Spleen (tissue), 13 donors: ENCODE measurements at places on chromosomes 1 and 21. TPM values are rescaled to one million over a fixed set of nuclear protein-coding genes. Genes with fewer than 3 reads are reported as not detected.

DNA sequence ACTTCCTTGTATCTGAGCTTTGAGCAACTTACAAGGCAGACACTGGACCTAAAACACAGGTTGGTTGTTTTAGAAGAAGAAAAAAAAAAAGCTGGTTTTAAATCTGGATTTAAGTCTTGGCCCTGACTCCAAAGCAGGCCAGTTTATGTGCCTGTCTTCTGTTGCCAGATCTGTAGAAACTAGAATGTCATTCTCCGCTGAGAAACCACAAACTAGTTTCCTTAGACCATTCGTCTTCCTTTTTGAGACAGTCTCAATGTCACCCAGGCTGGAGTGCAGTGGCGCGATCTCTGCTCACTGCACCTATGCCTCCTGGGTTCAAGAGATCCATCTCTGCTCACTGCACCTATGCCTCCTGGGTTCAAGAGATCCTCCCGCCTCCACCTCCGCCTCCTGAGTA lies 33.9 kb downstream of the APP start:
- no peaks in the 10 kb centered on the region for H3K27me3 ChIP-seq
- H3K4me1 ChIP-seq: no peaks in the 10 kb centered on the region
- H3K27ac ChIP-seq: no peak overlapping the region
- no peak overlapping the region for H3K4me3 ChIP-seq

- no peaks in the 10 kb centered on the region for H3K27me3 ChIP-seq
- no peaks in the 10 kb centered on the region for H3K4me1 ChIP-seq
- no peak for DNase-seq
- H3K4me3 ChIP-seq: no peak overlapping the region
These were observed 466.5 kb upstream of the DEPDC1 start for GRCh38 chr1:68963353-68963752.

GRCh38 chr1:115666702-115667101 lies 24.9 kb downstream of the VANGL1 start:
- H3K4me1 ChIP-seq: no peaks in the 10 kb centered on the region
- no peak overlapping the region for H3K27ac ChIP-seq
- no peak for DNase-seq
- H3K4me3 ChIP-seq: no peak overlapping the region
- no peaks in the 10 kb centered on the region for H3K27me3 ChIP-seq
- peaks cover 9% of the 10 kb centered on the region for H3K36me3 ChIP-seq

DNA sequence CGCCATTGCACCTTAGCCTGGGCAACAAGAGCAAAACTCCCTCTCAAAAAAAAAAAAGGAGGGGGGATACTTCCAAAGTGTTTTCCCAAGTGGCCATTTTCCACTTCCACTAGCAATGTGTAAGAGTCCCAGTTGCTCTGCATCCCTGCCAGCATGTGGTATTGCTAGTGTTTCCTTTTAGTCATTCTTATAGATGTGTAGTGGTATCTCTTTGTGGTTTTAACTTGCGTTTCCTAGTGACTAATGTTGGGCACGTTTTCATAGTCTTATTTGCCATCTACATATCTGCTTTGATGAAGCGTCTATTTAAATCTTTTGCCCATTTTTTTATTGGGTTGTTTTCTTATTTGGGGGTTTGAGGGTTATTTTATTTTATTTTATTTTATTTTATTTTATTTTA lies 31.1 kb downstream of the INAVA start:
- no peak for DNase-seq
- H3K27ac ChIP-seq: no peak overlapping the region
- H3K4me3 ChIP-seq: no peak overlapping the region
- no peaks in the 10 kb centered on the region for H3K36me3 ChIP-seq

GRCh38 chr1:91611483-91611917 lies 110.8 kb downstream of the CDC7 start:
- no peaks in the 10 kb centered on the region for H3K36me3 ChIP-seq
- no peaks in the 10 kb centered on the region for H3K4me1 ChIP-seq
- no peak overlapping the region for H3K4me3 ChIP-seq
- no peaks in the 10 kb centered on the region for H3K27me3 ChIP-seq
- DNase-seq: no peak

DNA sequence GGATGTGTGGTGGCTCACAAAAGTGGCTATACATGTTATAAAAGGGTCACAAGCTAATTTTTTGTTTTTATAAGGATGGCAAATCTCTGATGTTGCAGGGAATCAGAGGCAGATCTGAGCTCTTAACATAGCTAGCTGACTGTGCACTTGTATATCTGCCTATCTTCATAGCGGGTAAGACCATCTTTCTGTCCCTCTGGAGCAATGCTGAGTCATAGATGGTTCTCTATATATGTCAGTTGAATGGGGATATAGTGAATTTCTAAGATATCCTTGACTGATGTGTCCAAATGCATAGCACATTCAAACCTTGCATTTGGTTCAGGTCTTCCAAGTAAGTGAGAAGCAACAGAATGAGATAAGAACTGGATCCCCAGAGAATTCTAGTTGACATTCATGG lies 272.6 kb upstream of the PROX1 start:
- no peak overlapping the region for H3K4me3 ChIP-seq
- H3K36me3 ChIP-seq: no peaks in the 10 kb centered on the region
- no peaks in the 10 kb centered on the region for H3K4me1 ChIP-seq
- no peaks in the 10 kb centered on the region for H3K27me3 ChIP-seq

DNA sequence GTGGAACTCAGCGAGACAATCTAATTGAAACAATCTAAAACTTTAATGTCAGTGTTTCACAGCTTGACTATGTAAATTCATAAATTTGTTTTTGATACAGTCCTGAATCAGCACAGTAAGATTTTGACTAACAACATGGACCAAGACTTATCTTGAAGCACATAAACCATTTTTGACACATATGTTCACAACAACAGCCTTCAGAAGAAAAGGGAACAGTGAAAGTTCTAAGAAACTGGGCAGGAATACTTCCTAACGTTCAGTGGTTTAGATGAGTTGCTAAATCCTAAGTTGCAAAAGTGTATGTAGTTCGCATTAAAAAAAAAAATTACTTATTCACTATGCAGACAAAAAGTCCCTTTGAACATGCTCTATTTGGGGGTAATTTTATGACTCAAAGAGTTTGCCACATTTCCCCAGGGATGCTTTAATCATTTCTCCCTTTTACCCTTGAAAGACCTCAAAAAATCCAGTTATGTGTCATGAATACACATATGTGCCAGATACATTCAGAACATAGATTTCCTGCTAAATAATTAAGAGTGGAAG lies 120.2 kb downstream of the MRPL39 start:
- DNase-seq: no peak
- no peak overlapping the region for H3K4me3 ChIP-seq
- no peaks in the 10 kb centered on the region for H3K27me3 ChIP-seq
- H3K4me1 ChIP-seq: peaks cover 12% of the 10 kb centered on the region

- no peaks in the 10 kb centered on the region for H3K4me1 ChIP-seq
- no peaks in the 10 kb centered on the region for H3K27me3 ChIP-seq
- no peaks in the 10 kb centered on the region for H3K36me3 ChIP-seq
- no peak overlapping the region for H3K27ac ChIP-seq
- no peak overlapping the region for H3K4me3 ChIP-seq
These were observed 28.9 kb upstream of the EFCAB14 start for GRCh38 chr1:46747683-46748288.

- no peak overlapping the region for H3K27ac ChIP-seq
- DNase-seq: no peak
- no peak overlapping the region for H3K4me3 ChIP-seq
These were observed 78.0 kb upstream of the RNPC3 start for GRCh38 chr1:103447471-103447870.

- H3K4me3 ChIP-seq: no peak overlapping the region
These were observed 187.4 kb downstream of the NUF2 start for GRCh38 chr1:163509114-163509513.

- no peak for DNase-seq
- no peaks in the 10 kb centered on the region for H3K4me1 ChIP-seq
- H3K36me3 ChIP-seq: no peaks in the 10 kb centered on the region
- H3K27ac ChIP-seq: no peak overlapping the region
- no peaks in the 10 kb centered on the region for H3K27me3 ChIP-seq
- no peak overlapping the region for H3K4me3 ChIP-seq
These were observed 37.9 kb downstream of the TGFB2 start for GRCh38 chr1:218383051-218383450.

The PAQR6 gene
- total RNA-seq: 1.1 TPM

The TRIM63 gene
- total RNA-seq: not detected

The STMN1 gene
- total RNA-seq: 41.7 TPM

The DTL gene
- 11.3 TPM for total RNA-seq
